Eye (tissue), 1 donor: ENCODE measurements at places on chromosomes 3 and 15.

DNA sequence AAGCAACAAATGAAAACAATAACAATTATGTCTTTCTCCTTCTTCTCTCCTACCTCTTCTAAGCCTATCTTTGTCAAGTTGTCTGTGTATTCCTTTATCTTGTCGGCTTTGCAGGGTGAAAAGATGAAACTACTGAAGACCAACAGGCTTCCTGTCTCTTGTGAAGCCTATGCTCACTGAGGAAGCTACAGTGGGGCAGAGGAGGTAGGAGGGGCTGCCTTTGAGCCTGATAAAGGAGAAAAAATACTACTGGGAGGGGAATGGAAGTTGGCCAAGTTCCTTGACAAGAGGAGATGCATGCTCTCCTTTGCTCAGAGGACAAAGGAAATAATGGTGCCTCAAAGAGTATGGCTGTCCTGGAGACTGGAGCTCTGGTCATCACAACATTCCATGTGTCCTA lies 92.0 kb downstream of the IGSF11 start:
- DNase-seq: no peak

- peak; percentile 29 for DNase-seq
Measured at GRCh38 chr3:37511463-37511920, 337.1 kb upstream of the LRRFIP2 start.

DNA sequence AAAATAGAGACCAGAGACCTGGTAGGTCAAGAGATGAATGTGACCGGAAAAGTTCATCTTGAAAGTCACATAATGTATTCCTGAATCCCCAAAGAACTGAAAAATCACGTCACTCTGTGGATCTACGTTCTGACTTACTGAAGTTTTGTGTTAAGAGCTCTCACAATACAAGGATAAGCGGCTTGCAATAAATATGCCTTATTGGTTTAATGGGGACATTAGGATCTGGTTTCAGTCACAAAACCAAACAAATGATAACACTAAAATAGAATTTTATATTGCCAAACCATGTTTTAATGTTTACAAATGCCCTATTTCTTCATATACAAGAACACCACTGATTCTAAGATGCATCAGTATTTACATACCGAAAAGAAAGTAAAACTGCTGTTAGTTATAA lies 164.2 kb downstream of the FMN1 start:
- no peak for DNase-seq

GRCh38 chr3:100811779-100812507 lies 102.6 kb downstream of the TFG start:
- DNase-seq: no peak

GRCh38 chr3:137946356-137946973 lies 63.5 kb upstream of the CLDN18 start:
- peak; percentile 89 for DNase-seq

DNA sequence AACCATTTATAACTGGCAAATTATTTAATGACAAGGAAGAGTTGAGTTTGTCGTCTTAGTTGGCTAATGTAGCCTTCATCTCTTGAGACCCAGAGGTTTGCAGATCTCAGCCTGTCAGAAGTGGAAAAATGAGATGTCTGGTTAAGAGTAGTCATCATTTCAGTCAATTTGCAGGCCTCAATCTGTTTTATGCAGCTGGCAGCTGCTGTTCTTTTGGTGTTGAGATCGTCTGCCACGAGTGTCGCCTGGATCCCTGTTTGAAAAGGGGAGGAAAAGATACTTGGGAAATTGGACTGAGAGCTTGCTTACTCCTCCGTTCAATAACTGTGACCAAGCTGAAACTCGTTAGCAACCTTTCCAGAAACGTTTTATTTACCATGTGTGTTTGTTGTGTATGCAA lies 2.3 kb downstream of the PHLDB2 start:
- DNase-seq: no peak
